ENCODE measurements at places on chromosomes 1 and 21.

GRCh38 chr1:184164536-184164935 lies 113.0 kb downstream of the TSEN15 start:
- no peak for DNase-seq

DNA sequence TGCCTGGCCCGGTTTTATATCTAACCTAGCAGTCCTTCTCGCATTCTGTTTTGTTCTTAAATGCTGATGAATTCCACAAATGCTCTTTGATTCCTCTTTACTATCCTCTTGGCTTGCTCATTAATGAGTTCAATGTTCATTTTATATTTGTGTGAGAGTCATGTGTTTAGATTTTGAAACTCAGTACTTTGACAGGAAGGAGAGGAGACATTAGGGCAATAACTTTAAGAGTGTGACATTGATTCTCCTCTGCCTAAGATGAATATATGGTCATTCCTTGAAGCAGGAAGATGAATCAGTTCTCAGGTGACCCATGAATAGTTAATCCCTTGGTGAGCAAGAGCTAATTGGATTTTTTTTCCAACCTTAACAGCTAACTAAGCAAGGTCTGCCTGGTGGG lies 84.1 kb downstream of the MRPS6 start:
- no peak for DNase-seq

- DNase-seq, result no peak
Measured at GRCh38 chr1:10339815-10340214, 59.0 kb upstream of the PGD start.

DNA sequence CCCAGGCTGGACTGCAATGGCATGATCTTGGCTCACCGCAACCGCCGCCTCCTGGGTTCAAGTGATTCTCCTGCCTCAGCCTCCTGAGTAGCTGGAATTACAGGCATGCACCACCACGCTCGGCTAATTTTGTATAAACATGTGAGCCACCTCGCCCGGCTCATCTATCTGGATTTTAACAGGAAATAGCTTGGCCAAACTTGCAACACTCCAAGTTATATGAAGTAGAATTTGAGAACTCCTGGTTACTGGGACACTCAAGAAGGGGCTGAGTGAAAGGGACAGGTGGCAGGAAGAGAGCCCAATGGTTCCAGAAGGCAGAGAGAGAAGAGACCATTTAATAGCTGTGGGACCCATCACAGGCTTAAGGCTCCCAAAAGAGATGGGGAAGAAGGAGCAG lies 2.9 kb upstream of the GPX7 start:
- no peak for DNase-seq

DNA sequence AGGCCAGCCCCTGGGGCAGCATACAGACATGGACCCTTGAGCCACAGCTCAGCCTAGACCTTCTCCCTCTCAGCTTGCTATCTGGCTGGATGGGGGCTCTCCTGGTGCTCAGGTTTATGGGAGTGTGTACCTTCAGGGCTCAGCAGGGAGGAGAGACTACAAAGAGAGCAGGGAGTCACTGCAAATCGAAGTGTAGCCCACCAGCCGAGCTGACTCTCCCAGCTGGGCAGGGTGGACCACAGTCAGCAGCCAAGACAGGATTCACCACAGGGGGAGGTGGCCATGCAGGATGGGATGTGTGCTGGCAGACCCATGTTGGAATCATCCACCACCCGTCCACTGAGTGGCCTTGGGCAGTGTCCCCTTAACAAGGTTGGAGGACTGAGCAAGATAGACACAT lies 78.3 kb downstream of the GLIS1 start:
- DNase-seq, result no peak

DNA sequence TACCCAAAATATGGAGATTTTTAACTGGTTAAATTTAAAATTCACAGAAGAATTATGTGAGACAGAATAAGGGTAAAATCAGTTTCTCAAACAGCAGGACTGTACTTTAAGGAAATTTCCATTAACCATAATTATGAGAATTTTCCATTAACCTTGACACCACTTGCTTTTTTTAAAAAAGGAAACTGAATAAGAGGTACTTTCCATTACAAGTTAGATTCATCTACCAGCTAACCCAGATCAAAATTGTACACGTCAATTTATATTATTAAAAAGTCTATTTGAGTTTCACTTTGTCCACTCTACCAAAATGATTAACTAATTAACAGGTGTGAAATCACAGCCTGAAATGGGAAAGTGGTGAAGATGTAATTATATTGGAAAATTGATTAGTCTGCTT lies 414.5 kb downstream of the DPYD start:
- no peak for DNase-seq

DNA sequence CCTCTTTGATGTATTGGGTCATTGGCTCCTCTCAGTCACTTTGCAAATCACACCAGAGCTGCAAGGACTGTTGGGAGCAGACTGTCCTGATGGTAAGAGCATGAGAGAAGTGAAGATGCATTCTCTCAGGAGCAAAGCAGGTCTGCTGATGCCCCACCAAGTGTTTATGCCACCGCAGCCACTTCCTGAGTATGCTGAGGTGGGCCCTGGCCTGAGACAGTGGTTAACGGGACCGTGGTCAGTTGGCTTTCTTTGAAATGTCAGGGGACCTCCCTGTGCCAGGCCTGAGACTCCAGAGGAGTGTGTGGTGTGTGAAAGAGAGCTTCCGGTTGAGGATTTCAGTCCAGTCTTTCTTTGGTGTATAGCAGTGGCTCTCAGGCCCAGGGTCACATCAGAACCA lies 79.4 kb downstream of the SPATA46 start:
- DNase-seq, result no peak

DNA sequence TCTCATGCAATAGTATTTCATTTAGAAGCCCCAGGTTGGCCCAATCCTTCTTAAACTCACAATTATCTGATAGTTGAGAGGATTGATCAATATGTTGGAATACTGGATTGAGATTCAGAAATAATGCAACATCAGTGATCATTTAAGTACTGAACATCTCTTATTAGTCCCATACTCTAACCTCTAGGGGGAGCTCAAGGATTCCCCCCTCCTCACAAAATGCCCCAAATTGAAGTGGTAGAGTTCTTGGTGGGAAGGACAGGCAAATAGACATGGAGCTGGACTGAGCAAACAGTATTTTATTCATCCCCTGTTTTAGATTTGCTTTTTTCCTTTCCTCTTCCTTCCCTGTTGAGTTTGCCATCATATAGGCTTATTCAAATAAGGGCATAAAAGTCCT lies 62.8 kb downstream of the NGF start:
- DNase-seq, result no peak

DNA sequence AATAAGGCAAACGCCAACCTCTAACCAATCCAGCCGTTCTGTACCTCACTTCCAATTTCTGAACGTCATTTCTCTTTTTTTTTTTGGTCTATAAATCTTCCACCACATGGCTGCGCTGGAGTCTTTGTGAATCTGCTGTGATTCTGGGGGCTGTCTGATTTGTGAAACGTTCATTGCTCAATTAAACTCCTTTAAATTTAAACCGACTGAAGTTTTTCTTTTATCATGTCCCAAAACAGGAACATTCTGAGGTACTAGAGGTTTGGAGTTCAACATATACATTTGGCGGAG lies 65.5 kb upstream of the BACH1 start:
- DNase-seq, result no peak

DNA sequence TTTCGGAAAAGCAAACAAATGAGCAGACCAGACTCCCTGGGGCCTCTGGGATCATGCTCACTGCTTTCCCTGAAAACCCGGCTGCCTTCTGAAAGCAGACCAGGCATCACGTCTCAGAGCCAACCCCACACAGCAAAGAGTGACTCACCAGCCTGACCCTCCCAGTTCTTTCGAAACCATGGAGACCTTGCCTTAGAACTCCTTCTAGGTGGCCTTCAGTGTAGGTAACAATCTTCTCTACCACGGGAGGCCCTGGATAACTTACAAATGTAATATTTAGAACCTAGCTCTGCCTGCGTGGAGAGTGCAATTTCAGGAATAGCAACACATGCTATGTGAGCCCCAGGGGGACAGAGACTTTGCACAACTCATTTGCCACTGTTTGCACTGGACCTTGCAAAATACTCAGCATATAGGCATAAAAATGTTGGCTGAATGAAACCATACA lies 105.2 kb downstream of the SUSD4 start:
- DNase-seq, result no peak

DNA sequence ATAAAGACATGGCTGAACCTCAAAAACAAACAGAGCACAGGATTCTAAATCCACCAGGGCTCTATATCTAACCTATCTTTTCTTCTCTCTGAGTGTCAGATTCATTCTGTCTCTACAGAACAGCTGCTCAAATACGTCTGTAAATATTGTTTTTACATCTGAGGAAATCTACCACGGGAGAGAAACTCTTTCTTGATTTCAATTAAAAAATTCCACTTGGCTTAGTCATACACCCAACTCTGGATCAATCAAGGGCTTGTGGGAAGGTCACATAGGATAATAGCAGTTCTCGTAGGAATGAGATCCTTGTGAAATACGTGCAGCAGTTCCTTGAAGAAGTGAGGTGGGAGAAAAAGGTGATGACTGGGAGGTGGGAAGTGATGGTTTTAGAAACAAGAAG lies 1355.7 kb upstream of the ADGRL2 start:
- DNase-seq, result no peak

DNA sequence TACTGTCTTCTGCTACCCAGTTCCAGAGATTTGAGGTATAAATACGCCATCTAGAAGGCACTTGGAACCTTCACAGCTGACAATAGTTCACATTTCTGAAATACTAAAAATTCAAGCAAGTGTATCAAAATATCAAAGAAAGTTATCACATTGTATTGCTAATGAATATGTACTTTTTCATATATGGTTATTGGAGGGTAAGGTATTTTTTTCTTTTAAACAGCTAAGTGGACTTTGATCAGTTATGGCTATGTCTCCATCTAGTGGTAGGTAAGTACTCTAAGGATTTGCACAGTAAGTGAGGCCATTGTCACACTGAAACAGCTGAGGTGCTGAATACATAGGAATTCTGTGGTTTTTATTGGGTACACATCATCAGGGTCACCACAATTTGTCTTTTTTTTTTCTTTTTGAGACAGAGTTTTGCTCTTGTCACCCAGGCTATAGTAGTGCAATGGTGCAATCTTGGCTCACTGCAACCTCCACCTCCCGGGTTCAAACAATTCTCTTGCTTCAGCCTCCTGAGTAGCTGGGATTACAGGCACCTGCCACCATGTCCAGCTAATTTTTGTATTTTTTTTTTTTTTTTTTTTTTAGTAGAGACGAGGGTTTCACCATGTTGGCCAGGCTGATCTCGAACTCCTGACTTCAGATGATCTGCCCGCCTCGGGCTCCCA lies 49.1 kb upstream of the CR2 start:
- no peak for DNase-seq

GRCh38 chr1:26923711-26924110 lies 2.2 kb downstream of the NUDC start:
- DNase-seq, result no peak

- DNase-seq, result no peak
Measured at GRCh38 chr1:191929383-191929782, 228.9 kb upstream of the RGS18 start.

GRCh38 chr1:180345148-180345547 lies 115.1 kb downstream of the LHX4 start:
- DNase-seq, result no peak

- DNase-seq, result no peak
Measured at GRCh38 chr1:25193229-25193628, 39.1 kb downstream of the SYF2 start.

GRCh38 chr1:187481581-187482148 lies 652.9 kb downstream of the PLA2G4A start:
- DNase-seq, result no peak

DNA sequence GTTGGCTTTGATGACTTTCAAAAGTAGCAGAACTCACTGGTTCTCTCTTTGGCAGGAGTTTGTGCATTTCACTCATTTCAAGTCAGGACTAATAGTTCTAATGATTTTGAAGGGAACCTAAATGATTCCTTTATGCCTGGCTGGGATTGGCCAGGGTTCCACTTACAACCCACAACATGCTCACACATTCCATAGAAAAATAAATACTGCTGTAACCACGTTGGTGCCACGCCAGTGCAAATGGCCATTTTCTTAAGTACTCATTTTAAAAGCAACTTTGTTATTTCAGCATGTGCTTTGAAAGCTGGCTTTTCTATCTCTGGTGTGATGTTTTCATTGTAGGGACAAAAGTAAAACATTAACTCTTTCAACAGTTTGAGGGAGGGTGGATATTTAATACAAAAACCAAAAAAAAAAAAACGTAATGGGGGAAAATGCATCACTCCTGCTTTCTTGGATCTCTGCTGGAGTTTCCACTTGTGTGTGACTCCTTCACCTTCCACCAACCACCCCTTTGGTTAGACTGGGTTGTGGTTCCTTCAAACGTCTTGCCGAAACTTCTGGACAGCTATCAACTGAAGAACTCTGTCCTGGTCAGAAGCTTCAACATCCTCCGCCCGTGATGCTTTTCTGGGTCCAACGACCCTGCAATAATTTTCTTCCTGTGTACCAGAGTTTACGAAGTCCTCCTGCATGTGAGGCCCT lies 300.4 kb upstream of the RUNX1 start:
- no peak for DNase-seq

DNA sequence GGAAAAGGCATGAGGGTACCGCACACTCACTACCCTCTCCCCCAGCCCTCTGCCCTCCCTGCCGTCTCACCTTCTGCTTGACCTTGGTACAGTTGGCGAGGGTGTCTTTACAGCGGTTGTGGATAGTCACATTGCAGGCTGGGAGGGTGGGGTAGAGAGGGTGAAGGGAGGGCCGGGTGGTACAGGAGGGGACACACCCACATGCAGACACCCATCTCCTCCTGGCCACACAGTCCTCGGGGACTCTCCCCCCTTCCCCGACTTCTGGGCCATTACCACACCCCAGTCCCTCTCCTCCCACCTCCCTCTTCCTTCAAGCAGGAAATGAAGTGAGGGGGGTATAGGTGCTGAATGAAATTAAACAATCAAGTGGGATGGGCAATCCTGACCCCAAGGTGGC lies 11.6 kb downstream of the ARHGEF2 start:
- no peak for DNase-seq
